CD4-positive, alpha-beta T cell treated with Interleukin-2 at 100 ng/mL for 4 hours (primary cell): ENCODE measurements at places on chromosomes 16 and 17.
A peak's percentile ranks its signal among the peaks of the same experiment; 100 is the strongest.

DNA sequence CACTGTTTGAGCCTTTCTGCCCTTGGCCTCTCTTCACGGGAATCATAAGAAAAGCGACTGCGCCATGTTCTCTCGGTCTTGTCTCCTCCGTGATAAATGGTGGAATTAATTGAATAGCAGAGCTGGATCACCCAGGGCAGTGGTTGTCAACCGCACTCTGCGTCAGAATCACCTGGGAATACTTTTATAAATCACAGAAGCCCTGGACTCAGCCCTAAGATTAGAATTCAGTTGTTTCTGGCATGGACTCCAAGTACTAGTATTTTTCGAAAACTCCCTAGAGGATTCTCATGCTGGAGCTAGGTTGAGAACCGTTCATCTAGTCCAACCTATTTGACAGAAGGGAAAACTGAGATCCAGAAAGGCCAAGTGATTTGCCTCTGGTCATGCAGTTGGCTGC is 64.1 kb downstream of the SPACA3 start:
- DNase-seq = no peak

GRCh38 chr17:29615048-29615385 is 7.7 kb downstream of the CORO6 start:
- DNase-seq = peak; percentile 81

DNA sequence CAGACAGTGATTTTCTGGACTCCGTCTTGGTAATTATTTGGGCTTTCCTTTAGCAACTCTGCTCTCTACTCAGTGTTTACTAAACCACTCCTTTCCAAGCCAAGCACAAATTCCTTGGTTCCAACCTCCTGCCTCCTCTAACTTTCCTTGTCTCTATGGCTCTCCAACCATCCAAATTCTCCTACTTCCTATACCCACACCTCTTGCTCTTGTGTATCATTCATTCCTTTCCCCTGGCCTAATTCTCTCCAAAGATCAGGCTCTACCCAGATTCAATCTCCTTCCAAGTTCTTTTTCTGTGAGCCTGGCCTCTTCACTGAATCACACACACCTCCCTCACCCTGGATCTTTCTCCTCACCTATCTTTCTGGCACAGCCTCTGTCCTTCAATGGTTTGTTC is 1.1 kb downstream of the NEURL4 start:
- DNase-seq = no peak

DNA sequence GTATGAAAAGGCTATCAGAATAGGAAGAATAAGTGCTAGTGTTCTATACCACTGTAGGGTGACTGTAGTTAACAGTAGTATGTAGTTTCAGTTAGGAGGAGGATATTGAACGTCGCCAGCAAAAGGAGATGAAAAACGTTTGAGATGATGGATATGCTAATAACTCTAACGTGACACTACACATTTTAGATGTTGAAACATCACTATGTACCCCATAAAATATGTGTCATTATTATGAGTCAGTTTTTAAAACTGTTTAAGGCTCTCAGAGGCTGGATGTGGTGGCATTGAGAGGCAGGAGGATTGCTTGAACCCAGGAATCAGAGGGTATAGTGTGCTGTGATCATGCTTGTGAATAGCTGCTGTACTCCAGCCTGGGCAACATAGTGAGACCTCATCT is 31.8 kb downstream of the UBN1 start:
- no peak for DNase-seq

DNA sequence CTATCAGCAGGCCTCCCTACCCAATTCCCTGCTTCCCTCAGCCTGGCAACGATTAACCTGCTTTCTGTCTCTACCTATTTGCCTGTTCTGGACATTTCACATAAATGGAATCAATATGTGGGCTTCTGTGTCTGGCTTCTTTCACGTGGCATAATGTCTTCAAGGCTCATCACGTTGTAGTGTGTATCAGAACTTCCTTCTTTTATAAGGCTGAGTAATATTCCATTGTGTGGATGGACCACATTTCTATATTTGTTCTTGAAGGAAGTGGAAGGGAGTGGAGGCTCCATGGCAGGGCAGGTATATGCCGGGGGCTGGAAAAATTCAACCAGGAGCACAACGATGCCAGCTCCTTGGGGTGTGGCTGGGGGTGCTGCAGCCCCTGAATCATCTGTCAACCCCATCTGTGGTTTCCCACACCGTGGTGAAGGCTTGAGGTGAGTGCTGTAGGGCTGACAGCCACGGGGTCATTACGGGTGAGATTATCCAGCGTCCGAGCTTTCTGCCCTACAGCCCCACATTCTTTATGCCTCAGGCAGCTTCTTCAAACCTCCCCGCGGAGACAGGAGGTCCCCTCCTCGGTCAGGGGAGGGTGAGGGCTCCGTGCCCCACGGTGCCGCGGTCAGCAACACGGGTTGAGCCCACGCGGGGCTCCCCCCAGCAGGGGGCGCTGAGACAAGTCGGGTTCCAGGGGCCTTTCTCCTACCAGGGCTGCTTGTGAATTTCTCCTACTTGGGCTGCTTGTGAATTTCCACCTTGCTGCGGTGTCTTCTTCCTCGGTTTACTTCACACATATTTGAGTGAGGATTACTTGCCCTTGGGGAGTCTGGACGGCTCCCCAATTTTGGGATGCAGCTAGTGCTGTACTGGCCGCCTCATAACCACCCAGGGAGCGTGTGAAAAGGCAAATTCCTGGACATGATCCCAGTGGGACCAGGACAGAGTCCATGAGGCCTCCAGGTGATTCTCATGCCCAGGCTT is 18.3 kb upstream of the WFIKKN2 start:
- peak; percentile 57 for DNase-seq

DNA sequence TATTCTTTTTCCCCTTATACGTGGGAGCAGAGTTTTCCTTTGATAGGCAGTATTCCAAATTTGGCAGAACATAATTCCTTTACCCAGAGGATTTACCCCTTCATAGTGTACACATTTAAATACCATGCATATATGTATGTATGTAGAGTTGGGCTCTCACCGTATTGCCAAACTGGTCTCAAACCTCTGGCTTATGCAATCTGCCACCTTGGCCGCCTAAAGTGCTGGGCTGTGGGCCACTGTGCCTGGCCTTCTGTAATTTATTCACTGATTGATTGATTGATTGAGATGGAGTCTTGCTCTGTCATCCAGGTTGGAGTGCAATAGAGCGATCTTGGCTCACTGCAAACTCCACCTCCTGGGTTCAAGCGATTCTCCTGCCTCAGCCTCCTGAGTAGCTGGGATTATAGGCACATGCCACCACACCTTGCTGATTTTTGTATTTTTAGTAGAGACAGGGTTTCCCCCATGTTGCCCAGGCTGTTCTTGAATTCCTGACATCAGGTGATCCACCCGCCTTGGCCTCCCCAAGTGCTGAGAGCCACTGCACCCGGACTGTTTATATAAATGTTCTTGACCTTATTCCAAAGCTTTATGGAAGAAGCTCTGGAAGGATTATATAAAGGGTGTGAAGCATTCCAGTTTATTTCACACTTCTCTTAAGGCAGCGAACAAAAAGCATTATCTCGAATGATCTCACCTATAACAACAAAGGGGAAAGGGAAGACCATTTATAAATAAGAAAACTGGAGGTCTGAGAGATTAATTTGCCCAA is 14.9 kb downstream of the GLG1 start:
- no peak for DNase-seq

DNA sequence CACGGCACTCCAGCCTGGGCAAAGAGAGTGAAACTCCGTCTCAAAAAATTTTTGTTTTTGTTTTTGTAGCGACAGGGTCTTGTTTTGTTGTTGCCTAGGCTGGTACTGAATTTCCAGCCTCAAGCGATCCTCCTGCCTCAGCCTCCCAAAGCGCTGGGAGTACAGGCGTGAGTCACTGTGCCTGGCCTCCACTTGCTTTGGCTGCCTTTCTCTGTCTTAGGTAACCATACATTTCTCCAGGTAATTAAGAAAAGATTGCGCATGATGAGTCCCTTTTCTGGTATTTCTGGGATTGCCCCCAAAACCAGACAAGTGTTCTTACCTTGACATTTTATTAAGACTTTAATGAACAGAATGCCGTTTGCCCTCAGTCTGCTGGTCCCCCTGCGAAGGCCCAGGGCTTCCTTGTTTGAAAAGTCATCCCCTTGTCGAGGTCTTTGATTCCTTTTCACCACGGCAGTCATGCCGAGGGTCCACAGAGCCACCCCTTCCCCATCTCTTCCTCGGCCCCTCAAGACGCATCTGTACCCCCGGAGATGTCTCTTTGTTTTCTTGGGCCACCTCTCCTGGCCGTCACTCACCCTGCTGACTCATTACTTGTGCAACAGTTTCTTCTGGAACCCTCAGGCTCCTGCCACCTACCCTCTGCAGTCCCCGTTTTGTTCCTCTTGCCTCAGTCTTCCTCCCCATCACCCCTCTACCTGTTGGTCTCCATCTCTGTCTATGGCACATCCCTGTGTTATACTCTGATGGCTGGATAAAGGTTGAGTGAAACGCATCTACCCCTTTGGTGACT is 151.0 kb downstream of the SEC14L1 start:
- no peak for DNase-seq
